Stimulated activated CD4-positive, alpha-beta T cell treated with anti-CD3 and anti-CD28 coated beads, Interleukin-15, amount 100 ng/mL, for 1 hour (primary cell): ENCODE measurements at places on chromosomes 2 and 18.
A peak's percentile ranks its signal among the peaks of the same experiment; 100 is the strongest.

DNA sequence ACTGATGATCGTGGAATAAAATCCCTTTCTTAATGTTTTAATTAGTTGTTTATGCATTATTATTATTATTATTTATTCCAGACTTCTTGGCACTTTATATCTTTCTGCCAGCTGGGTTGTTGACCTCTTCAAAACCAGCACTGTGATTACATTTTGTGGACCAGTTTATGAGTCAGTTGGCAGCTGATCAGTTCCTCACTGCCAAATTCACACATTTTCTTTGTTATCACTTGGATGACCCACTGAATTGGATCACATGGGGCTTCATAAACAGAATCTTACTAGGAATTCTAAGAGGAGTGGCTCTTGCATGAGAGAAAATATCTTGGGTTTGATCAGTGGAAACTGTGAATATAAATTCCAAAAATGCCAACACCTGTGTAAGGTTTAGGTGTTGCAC is 321.8 kb upstream of the SPRED2 start:
- no peak for DNase-seq

DNA sequence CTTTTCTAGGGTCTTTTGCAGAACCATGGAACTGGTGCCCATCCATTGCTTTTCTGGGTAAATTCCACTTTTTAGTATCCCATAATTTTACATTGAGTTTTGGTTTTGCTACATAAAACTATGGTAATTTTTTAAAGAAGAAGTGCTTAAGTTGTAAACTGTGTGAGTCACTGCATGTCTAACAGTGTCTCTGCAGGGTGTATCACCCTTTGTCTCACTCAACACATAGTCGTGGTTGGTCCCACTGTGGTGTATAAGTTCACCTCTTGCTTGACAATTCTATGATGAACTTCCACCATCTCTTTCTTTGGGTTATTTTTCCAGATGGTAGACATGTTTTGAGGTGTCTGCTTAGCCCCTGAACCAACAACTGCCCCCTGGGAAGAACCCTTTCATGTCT is 10.5 kb downstream of the SCTR start:
- DNase-seq: no peak

- no peak for DNase-seq
Measured at GRCh38 chr18:59220164-59220783, 316 bp downstream of the GRP start.

DNA sequence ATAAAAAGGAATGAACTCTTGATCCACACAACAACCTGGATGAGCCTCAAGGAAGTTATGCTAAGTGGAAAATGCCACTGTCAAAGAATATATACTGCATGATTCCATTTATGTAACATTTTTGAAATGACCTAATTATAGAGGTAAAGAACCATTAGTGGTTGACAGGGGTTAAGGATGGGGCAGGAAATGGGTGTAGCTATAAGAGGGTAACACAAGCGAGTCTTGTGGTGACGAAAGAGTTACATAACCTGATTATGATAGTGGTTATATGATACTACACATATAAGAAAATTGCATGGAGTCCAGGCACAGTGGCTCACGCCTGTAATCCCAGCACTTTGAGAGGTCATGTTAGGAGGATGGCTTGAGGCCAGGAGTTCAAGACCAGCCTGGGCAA is 346.6 kb upstream of the PKDCC start:
- no peak for DNase-seq

DNA sequence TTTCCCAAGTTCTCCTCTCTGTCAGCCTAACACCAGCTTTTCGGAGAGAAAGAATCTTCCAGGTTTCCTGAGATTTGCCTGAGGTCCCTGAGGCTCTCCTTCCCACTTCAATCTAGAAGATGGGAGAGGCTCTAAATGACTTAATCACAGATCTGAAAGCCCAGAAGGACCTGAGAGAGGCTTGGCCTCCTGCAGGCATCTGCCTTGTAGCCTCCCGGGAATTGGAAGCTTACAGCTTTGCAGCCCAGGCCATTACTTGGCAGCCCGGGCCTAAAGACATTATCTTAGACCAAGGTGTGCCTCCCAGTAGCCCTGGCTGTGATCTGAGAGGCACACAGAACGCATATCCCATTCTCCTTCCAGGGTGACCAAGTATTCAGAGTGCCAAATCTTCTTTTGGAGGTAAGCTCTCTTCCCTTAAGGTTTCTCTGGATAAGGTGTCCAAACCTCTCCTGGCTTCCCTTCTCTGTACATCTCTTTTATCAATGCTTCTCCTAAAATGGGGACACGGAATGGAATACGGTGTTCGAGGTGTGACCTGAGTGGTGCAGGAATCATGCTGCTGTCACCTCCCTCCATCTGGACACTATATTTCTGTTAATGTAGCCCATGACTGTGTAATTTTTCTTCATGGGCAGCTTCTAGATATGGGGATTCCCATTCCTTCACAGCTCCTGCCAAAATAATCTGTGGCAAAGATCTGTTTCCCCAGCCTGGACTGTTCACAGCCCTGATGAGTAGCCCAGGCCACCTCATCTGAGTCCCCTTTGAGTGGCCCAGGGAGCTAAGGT is 16.0 kb downstream of the CTIF start:
- no peak for DNase-seq

- DNase-seq: no peak
Measured at GRCh38 chr2:217252181-217252580, 392.3 kb upstream of the TNP1 start.

- no peak for DNase-seq
Measured at GRCh38 chr18:41075212-41075611, 879.8 kb upstream of the PIK3C3 start.

DNA sequence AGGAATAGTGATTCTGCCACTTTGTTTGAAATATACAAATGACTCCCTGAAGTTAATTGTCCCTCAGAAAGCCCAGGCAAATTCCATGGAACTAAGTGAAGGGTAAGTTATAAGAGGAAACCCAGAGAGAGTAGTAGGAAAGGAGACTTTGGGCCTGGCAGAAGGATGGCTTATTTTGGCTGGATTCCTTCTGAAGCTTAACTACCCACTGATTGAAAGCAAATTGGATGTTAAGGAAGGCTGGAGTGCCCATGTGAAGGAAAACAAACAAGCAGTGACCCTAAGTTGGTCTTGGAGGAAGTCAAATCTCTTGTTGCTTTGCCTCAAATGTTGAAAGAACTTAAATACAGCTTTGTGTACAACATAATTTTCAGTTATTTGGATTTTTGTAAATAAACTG is 1106.4 kb upstream of the ZEB2 start:
- DNase-seq: no peak

GRCh38 chr2:11977766-11978524 is 231.5 kb downstream of the LPIN1 start:
- DNase-seq: no peak

DNA sequence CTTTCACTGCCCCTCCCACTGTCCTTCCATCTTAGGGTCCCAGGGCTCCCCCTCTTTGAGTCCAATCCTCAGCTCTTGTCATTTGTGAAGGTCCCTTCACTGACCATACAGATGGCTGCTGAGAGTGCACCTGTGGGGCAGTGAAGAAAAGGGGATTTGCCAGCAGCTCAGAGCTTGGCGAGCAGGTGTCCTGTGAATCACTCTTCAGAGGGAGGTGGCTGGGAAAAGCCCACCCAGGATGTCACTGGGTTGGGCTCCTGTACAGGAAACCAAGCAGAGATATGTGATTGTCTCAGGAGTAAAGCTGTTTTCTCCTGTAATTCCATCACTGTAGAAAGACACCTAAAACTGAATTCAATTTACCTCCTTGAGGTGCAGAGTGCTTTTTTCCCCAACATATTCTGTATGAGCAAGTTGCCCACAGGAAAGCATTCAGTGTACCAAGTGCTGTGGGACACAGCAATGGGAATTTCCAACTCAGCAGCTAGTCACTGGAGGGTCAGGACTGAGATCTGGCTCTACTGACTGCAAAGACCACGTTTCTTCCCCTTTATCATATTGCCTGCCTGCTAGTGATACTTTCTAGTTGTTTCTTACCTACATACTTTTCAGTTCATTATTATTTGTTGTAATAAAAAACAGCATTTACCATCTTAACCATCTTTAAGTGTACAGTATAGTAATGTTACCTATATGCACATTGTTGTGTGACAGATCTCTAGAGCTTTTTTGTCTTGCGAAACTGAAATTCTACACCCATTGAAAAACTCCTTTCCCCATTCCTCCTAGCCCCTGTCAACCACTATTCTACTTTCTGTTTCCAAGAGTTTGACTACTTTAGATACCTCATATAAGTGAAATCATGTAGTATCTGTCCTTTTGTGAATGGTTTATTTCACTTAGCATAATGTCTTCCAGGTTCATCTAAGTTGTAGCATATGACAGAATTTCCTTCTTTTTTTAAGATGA is 239.1 kb downstream of the TSN start:
- no peak for DNase-seq

- DNase-seq: no peak
Measured at GRCh38 chr2:29322011-29322410, 206.8 kb downstream of the CLIP4 start.

GRCh38 chr2:123958011-123958410 is 67.1 kb upstream of the CNTNAP5 start:
- no peak for DNase-seq

DNA sequence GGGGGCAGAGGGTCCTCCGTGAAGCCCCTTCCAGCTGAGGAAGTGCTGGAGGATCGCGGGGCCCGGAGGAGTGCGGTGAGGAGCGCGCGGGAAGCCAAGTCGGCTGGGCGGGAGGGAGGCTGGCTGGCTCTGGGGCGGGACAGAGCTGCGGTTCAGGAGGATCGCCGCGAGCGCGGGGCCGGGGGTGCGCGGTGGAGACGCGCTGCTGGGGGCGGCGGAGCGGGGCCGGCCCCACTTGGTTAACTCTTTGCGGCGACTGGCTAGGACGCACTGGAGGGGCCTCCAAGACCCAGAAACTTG is 464 bp downstream of the CYBRD1 start:
- no peak for DNase-seq

DNA sequence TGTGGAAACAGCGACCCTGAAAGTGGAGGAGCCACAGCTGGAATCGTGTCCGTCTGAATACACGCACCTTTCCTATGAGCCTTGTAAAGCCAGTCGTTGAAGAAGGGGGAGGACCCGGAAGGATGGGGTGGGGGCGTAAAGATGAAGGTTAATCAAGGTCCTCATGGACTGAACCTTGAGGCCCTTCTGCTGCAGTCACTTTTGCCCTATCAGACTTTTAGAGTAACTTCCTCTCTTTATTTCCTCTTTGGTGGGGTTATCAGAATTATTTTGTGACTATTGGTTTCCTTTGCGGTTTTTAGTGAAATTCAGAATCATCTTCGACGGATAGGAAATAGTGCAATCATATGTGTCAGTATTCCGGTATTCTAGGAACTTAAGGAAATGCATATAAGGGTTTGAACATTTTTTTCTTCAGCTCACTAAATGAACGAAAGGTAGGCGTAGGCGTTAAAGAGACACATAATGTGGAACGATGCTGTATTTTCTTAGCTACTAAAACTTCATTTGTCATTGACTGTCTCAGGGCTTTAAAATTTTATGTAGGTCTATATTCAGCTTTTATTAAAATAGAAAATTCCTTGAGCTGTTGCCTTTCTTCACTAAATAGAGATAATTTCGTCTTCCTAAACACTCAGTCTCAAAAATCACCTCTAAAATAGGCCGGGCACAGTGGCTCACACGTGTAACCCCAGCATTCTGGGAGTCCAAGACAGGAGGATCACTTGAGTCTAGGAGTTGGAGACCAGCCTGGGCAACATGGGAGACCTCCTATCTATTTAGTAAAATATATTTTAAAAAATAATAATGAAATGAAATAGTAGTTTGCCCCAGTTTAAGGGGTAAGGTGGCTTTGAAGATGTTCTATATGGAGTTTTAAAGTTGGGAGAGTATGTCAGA is 1.4 kb upstream of the YES1 start:
- peak; percentile 36 for DNase-seq

DNA sequence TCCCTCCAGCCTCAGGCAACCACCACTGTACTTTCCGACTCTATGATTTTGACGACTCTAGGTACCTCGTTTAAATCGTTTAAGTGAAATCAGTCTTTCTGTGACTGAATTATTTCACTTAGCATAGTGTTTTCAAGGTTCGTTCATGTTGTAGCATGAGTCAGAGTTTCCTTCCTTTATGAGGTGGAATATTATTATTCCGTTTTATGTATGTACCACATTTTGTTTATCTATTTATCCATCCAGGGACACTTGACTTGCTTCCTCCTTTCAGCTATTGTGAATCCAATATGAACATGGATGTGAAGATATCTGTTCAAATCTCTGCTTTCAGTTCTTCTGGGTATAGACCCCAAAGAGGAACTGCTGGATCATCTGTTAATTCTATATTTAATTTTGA is 19.1 kb downstream of the IL1R2 start:
- no peak for DNase-seq

- DNase-seq: no peak
Measured at GRCh38 chr2:72011791-72012190, 135.9 kb downstream of the CYP26B1 start.

- DNase-seq: no peak
Measured at GRCh38 chr2:124838406-124838805, 813.3 kb downstream of the CNTNAP5 start.

DNA sequence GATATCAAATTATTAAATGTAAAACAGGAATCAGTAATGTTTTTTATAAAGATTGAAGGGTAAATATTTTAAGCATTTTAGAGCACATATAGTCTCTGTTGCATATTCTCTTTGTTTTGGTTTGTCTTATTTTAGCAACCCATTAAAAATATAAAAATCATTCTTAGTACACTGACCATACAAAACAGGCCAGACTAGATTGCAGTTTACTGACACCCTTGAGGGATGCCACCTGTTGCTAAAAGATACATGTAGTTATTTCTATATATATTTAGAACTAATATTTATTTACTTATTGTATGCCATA is 44.7 kb upstream of the SULT1C3 start:
- DNase-seq: no peak

DNA sequence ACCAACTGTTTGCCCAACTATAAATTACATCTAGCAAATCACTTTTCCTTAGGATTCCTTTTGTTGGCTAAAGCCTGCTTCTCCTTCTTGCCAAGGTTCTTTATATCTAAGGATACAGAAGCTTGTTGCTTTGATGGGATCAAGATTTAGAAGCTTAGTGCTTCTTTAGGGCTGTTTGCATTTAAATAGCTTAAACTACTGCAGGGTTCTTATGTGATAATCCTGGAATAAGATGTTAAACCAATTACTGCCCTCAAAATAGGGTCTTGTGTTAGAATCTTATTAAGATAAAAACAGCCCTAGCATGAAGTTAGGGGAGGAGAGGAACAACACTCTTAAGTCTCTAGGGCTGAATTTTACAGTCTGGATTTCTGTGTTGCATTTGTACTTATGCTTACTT is 64.2 kb downstream of the KIF5C start:
- DNase-seq: no peak

- no peak for DNase-seq
Measured at GRCh38 chr2:129318581-129319421, 660.7 kb upstream of the RAB6C start.

- no peak for DNase-seq
Measured at GRCh38 chr18:4125627-4126230, 329.4 kb downstream of the DLGAP1 start.

DNA sequence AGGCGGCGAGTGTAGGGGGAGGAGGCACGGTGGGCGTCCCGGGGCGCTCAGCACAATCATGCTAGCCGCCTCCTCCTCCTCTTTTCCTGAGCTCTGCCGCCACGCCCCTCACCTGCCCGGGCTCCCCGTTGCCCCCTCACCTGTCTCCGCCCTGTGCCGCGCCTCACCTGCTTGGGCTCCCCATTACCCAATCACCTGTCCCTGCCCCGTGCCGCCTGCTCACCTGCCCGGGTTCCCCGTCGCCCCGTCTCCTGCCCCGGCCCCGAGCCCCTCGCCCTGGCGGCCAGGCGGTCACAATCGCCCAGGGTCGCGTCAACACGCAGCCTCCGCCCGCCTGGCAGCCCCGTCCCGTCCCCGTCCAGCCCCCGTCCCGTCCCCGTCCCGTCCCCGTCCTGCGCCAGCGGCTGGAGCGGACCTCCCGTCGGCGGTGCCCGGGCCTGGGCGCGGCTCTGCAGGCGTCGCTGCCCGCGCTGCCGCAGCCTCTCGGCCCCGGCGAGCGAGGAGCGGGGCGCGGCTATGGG is at the start of gene DCDC2C:
DCDC2C (plus strand) TSS at position 340 of the 521 bp plus-strand sequence; CDS start at position 517, 177 bp downstream.
- no peak for DNase-seq
